ENCODE measurements at places on chromosomes 12 and 14.

GRCh38 chr14:104821971-104822608 lies 21.2 kb downstream of the ZBTB42 start:
- ATAC-seq, result no peak

- no peak for ATAC-seq
Observed at GRCh38 chr14:104973135-104973384, 5.1 kb downstream of the AHNAK2 start.

- no peak for ATAC-seq
Observed at GRCh38 chr14:71448431-71449315, 483.6 kb upstream of the RGS6 start.

- ATAC-seq, result no peak
Observed at GRCh38 chr12:132734206-132734605, 23.6 kb downstream of the PGAM5 start.

DNA sequence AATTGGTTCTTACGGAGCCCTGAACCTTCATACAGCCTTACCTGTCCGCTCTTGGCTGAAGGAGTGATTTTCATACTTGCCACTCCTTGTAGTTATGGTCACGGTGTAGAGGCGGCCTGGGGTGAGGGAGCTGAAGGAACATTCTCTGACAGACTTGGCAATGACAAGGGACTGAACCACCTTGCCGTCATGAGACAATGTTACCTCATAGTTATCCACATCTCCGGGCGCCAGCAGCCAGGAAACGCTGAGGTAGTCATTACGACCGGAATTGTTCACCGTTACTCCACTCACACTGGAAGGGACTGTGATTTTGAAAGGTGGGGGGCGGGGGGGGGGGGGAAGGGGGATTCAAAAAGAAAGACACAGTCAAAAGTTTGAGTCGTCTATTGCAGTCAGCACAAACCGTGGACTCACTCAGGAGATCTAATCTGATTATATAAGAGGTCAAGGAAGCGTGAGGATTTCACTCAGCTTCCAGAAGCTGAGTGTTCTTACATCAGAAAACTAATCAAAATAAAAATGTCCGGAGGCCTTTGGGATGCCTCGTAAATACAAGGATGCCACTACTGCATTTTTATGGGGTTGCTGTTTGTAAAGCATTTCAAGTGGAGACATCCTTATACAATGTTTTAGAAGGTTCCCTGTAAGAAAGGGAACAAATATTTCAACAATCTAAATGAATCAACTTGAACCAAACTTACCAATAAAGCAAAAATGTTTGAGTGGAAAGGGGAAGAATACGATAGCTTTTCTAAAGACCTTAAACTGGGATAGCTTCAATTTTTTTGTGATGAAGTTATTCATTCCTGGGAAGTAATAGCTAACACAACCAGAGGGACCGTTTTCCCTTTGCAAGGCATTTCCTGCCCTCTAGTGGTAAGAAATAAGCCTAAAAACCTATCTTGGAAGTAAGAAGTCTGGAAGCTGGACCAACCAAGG lies 60.6 kb downstream of the PTPRB start:
- no peak for ATAC-seq

DNA sequence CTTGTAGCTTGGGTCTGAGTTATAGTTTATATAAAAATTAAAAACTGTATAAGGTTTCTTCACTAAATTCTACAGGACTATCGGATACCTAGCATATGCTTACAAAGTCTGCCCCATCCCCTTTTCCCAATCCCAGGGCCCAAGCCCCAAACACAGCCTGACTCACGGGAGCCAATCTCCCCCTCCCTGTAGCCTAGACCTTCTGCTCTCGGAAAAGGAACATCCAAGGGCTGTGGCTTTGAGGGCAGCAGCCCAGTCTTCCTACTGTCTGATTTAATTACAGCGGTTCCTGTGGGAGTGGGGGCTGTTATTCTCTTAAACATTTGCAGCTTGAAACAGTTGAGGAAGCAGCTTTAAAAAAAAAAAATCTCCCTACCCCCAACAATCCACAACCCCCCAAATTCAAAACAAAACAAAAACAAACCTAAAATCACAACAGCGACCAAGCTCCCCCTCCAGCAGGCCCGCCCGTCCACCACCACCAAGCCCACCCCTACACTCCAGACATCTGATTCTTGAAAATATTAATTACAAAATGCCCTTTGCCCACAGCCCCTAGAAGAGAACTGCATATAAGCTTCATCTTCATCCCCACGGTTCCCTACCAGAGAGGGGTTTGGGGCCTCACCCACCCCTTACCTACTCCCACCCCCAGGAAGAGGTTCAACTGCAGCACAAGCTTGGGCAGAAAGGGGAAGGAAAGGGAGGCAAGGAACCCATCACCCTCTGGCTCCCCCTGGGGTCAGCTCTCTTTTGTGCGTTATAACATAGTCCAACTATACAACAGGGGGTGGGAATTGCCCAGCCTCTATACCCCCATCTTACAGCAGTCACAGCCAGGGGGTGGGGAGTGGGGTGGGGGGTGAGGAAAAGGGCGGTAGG lies 1.1 kb upstream of the PRKAG1 start:
- no peak for ATAC-seq

GRCh38 chr12:51820526-51821439 lies 27.7 kb downstream of the FIGNL2 start:
- ATAC-seq, result peak; percentile 91

GRCh38 chr12:18749386-18749957 lies 11.6 kb downstream of the CAPZA3 start:
- no peak for ATAC-seq

GRCh38 chr12:65643595-65644386 lies 180.5 kb upstream of the HMGA2 start:
- no peak for ATAC-seq

DNA sequence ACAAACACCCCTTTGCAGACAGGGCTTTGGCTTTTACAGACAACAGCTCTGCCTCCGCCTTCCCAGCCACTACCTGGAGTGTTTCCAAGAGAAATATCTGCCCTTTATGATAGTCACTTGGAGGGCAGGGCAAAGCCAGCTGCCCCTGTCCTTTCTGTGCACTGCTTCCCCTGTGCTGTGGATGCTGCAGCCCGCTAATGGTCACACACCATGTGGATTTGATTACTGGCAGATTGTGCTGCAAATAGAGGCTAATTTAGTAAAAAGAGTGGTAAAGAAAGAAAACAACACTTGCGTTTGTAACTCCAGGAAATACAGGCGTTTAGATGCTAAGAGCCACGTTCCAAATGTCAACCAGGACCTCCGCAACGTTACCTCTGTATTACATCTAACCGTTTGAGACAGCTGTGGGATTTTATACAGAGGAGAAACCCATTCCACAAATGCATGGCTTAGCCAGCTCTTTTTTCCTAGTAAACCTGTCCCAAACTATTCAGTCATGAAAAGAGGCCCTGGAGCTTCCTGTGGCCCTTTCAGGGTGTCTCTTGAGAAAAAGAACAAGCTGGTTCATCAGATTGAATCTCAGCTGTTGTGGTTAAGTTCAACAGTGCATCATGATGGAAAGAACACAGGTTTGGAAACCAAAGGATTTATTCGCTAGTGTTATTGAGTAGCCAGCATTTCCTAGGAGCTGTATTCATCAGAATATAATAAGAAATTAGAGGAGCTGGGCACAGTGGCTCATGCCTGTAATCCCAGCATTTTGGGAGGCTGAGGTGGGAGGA lies 30.1 kb upstream of the PWP1 start:
- no peak for ATAC-seq

DNA sequence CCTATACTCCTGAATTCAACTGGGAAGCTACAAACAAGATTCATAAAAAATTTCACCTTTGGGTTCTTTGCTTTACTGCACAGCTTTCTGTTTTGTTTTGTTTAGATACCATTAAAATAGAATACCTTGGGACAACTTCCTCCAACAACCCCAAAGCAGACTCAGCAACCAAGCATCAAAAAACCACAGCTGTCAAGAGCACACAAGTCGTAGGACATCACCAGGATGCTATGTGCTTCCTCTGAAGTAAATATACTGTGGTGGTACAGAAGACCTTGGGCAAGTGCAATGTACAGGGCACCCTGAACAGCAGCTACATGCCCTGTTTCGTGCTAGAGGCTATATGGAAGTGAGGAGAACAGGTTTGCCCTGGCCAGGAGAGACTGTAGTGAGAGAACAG lies 359.3 kb downstream of the BCL11B start:
- no peak for ATAC-seq

- no peak for ATAC-seq
Observed at GRCh38 chr12:6827437-6827911, 733 bp upstream of the P3H3 start.

- ATAC-seq, result no peak
Observed at GRCh38 chr12:56994231-56994746, 12.1 kb downstream of the ZBTB39 start.

DNA sequence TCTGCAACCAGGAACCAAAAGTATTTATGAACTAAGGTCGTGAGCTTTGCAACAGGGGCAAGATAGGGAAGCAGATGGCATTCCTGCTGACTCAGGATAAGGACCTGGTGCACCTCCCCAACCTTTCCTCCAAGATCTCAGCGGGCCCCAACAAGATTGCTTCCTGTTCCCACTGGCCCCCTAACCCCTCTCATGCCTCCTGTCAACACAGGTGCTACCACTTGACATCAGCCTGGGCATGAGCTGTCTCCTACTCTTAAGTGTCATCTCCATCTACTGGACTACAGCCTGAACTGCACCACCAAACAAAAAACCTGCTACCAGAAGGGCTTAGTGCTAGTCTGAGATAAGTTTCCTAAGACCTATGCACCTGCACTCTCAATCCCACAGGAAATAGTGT lies 32.7 kb downstream of the MED6 start:
- no peak for ATAC-seq

- ATAC-seq, result no peak
Observed at GRCh38 chr12:69136931-69137613, 102.3 kb upstream of the CPSF6 start.

GRCh38 chr12:87165733-87166375 lies 863.3 kb downstream of the C12orf50 start:
- ATAC-seq, result no peak

DNA sequence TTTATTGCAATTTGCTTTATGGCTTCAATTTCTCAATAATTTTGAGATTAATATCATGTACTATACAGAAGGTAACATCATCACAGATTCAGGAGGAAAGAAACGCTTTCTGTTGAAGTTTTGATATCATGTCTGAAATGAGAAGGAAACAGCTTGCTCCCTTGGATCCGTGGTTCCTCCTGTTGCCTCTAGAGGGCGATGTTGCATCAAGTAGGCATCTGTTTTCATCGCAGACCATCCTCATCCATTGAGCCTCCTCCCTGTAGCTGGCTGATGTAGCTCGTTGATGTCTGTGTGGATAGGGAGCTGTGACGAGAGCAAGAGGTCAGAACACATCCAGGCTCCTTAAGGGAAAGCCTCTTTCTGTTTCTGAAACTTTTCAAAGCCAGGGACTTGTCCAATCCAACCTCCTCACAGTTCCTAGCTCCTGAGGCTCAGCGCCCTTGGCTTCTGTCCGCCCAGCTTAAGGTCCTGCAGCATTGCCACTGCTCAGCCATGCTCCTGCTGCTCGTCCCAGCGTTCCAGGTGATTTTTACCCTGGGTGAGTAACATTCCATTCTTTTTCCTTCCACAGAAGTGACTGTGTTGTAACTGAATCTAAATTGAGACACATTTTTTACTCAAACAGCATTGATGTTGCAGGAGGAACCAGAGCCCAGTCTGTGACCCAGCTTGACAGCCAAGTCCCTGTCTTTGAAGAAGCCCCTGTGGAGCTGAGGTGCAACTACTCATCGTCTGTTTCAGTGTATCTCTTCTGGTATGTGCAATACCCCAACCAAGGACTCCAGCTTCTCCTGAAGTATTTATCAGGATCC lies 304.8 kb upstream of the OR4E1 start:
- peak; percentile 79 for ATAC-seq

DNA sequence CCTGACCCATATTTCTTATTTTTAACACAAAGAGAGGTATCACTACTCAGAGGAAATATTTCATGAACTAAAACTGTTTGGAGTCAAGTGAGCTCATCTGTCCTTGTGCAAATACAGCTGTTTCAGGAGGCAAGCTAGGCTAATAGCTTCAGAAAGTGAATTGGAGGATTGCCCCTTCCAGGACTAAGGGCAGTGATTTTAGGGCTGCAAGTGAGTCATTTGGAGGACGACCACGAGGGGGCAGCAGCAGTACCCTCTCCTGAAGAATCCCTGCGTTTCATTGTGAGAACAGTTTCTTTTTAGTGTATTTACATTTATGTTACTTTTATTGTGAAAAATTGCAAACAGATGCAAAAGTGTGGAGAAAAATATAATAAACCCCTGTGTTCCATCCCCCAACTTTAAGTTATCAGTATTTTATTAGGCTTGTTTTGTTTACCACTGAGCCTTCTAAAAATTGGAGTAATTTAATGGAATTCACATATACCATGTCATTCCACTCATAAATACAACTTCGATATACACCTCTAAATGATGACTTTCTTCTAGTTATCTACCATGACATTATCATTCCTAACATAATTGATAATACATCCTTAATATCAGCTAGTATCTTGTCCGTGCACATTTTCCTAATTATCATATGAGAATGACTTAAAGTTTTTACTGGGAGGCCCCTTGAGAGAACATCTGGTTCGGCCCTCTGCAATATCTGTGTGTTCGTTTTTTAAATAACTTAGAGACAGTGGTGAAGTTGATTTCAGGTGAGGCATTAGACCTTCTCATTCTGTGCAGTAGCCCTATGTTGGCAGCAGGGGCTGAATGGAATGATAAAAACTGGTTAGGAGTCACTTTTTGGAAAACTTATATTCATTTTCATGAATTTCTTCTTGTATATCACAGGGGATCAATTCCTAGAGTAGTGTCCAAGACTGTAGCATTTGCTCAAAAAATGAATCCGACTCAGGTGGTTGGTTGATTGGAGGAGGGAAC lies 13.7 kb downstream of the FOXJ2 start:
- peak; percentile 58 for ATAC-seq

DNA sequence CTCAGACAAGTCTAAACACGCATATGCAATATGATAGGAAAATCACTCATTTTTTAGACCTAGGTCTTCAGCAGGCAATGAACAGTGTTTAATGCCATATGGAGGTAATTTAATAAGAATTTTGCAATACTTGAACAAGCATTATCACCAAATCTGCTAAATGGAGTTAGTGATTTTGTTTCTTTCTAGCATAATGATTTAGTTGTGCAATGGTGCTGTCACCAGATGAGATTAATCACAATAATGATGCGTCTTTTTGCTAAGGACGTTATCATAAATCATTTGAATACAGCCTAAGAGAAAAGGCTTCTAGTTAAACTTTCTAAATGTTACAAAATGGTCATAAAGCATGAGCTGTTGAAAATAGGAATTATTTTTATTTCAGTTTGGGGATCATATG lies 170.0 kb upstream of the SLC16A7 start:
- ATAC-seq, result no peak

- ATAC-seq, result peak; percentile 93
Observed at GRCh38 chr12:27277846-27278260, 33.8 kb downstream of the STK38L start.

DNA sequence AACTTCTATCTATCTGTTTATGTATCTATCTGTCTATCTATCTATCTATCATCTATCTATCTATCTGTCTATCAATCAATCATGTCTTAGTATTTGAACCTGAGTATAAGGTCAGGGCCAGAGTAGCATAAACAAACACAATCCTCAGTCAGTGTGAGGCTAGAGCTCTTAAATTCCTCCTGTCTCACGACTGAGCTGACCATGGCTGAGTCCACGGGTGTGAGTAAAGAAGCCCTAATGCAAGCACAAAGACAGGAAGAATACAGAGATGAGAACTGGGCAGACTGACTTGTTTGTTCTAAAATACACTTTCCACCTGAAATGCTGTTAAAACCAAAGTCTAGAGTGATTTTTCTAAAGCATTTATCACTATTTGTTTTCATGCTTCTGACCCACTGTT lies 47.2 kb upstream of the STXBP6 start:
- ATAC-seq, result no peak

Data from activated CD4-positive, CD25-positive, alpha-beta regulatory T cell treated with anti-CD3 and anti-CD28 coated beads, Interleukin-2, amount 50 U/mL, for 24 hours (primary cell).